ENCODE measurements at places on chromosomes 16 and 17.

DNA sequence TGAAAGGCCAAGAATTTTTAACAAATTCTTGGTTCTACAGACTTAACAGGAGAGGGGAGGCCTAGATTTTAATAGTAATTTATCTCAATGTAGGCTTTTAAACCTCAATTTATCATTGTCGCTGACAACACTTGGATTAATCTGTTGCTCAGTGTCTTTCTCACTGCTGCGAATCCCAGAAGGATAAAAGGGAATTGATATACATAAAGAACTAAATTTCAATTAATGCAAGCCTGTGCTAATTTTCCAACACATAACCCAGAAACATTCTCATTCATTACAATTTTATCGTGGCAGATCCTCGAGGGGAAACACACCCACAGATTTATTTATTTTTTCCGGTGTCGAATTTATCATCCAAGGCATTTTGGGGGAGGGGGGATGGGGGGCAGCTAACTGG, 98.1 kb downstream of the WSCD1 start:
- DNase-seq, result no peak

DNA sequence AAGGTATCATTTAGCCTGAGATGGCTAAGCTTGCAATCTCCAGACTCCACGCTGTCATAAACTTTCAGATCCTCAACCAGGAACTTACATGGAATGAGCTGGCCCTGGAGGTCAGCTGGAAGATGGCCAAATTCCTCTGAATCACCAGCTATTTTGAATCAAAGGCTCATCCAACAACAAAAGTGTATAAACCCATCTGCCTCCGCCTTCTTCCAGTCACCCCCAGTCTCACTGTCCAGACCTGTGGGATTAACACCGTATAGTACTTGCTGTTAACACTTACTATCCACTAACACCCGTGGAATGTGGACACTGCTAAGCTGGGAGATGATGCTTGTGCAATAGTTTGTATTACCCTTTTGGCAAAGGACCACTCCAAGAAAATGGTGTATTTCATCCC, 1.9 kb upstream of the LCMT1 start:
- DNase-seq, result peak; percentile 96

- no peak for DNase-seq
Measured at GRCh38 chr17:11924076-11924475, 73.2 kb downstream of the ZNF18 start.

DNA sequence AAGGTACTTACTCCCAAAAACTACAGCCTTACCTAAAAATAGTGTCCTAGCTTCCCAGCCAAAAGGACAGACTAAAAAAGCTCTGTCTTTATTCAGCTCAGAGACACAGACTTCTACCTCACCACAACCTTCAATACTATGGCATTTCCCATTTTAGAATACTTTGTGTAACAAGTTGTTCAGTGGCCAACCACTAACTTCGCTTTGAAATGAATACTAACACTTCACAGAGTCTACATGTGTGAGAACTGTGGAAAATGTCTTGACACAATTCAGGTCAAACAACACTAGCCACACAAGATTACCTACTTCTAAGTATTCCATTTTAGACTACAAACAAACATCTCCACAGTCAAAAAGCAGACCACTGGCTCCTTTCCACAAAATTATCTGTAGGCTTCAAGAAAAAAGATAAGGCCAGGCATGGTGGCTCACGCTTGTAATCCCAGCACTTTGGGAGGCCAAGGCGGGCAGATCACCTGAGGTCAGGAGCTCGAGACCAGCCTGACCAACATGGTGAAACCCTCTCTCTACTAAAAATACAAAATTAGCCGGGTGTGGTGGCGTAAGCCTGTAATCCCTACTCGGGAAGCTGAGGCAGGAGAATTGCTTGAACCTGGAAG, 3.2 kb downstream of the HELZ start:
- no peak for DNase-seq

DNA sequence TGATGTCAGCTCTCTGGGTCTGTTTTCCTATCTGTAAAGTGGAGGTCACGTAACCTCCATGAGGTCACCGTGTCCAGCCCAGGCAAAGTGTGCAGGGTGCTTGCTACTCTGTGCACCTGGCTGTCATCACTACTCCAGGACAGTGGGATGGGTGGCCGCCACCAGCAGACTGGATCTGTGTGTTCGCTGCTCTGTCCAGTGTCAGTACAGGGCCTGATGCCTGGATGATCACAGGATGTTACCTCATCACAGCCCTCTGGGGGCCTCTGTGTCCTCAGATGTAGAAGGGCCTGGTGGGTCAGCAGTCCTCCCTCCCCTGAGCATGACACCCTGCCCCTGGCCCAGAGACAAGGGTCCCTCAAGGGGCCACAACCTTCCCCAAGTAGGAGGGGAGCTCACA, 80.0 kb downstream of the KCNJ18 start:
- DNase-seq, result no peak

DNA sequence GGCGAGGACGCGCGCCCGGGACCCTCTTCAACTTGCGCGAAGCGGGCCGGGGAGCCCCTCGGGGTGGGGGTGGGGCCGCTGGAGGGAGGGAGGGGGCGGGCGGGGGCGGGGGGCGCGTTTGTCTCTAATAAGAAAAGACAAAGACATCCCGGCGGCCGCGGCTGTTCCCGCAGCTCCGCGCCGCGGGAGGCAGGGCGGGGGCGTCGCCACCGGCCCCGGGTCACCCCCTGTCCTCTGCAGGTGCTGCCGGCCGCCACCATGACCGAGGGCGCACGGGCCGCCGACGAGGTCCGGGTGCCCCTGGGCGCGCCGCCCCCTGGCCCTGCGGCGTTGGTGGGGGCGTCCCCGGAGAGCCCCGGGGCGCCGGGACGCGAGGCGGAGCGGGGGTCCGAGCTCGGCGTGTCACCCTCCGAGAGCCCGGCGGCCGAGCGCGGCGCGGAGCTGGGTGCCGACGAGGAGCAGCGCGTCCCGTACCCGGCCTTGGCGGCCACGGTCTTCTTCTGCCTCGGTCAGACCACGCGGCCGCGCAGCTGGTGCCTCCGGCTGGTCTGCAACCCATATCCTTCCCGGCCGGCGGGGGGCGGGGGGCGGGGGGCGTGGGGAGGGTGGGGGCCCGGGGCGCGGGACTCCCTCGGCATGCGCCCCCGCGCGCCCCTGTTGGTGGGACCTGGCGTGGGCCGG, 714 bp downstream of the CACNA1H start:
- DNase-seq, result no peak

- no peak for DNase-seq
Measured at GRCh38 chr17:8740486-8740885, 4.2 kb downstream of the CCDC42 start.

- DNase-seq, result no peak
Measured at GRCh38 chr16:64138006-64138405, 983.9 kb downstream of the CDH11 start.

- peak; percentile 91 for DNase-seq
Measured at GRCh38 chr17:48127371-48128051, 19.9 kb downstream of the SNX11 start.

DNA sequence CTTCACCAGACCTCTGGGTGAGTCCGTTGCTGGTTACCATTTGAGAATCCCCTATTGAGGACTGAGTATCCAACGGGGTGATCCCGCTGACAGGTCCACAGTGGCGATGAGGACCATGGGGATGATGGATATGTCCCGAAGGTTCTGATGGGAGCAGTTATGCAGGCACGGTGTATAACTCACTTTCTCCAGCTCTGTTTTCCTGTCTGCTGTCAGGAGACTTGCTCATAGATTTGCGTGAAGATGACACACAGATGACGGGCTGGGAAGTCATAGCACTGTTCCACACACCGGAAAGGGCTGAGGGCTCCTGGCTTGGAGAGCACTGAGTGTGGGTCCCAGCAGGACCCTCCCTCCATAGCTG, 22.2 kb upstream of the ADCY7 start:
- DNase-seq, result peak; percentile 62

DNA sequence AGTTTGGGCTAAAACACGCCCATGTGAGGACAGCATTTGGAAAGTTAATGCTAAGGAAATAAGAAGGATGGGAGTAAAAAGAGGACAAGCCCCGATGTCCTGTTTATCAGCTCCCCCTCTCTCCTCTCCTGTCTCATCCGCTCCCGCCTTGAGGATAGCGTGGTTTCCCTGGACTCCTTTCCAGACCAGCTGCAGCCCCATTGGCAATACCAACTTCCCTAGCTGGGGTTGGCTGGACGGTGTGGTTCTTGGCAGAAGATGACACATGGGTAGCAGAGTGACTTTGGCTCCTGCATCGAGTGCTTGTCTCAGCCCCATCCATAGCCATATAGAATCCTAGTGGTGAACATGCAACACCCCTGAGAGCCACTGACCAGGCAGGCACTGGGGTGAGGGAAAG, 185.9 kb downstream of the CCDC182 start:
- no peak for DNase-seq

- no peak for DNase-seq
Measured at GRCh38 chr17:8159459-8160223, 3.1 kb downstream of the VAMP2 start.

DNA sequence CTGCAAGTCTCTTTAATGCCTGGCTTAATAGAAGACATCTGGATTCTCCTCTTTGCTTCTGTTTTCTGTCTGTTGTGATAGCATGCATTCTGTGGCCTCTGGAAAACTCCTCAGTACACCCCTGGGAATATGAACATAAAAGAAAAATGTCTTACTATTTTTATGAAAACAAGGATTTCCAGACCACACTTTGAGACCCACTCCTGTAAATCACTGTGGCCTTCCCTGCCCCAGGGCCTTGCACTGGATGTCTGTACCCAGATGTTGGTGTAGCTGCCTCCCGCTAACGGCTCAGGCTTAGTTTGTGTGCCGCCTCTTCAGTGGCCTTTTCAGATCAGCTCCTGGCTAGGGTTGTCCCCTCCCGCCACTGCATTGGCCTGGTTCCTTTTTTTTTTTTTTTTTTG, 126.6 kb downstream of the SOCS1 start:
- DNase-seq, result no peak

- DNase-seq, result no peak
Measured at GRCh38 chr16:24950275-24950674, 64.9 kb downstream of the ARHGAP17 start.

DNA sequence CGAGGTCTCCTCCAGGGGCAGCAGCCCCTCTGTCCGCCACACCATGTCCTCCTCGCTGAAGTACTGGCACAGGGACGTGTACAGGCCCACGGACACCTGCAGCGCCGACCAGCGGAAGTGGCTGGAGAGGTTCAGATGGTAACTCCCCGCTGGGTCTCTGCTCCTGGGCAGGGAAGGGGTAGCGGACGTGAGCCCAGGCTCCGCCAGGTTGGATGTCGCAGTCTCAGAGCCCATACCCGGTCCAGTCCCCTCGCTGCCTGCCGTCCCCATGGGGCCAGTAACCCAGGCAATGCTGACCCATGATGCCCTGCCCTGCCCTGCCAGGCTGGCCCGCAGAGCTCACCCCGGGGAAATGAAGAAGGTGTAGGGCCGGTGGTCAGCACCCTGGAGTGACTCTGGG, 33.2 kb downstream of the PKD1 start:
- no peak for DNase-seq

GRCh38 chr17:74403512-74404137, 28.3 kb upstream of the GPRC5C start:
- no peak for DNase-seq

DNA sequence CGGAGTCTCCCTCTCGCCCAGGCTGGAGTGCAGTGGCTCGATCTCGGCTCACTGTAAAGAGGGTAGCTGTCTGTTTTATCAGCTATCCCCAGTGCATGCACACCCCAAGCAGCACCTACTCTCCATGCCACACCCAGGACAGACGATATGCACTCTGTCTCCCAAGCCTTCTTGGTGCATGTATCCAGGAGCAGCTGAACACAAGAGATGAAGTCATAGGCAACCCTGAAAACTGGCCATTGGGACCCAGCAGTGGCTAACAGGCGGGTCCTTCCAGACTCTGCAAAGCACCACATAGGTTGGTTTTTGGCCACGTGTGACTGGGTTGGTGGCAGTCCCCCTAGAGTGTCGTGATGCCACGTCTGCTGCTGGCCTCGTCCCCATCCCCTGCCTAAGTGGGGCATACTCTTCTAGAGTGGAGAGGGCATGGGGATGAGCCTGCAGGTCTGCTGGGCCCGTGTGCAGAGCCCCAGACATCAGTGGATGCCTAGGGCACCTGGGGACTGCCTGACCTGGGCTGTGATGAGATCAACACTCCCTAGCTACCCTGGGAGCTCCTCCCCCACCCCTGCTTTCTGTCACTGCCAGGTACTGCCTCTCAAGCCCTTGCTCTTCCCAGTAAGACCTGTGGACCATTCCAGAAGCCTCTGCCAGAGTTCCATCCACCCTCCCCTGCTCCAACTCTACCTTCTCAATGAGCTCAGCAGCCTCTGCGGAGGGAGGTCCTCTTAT, 9.3 kb downstream of the PDE6G start:
- DNase-seq, result no peak

Data from bronchial epithelial cell (primary cell).